ENCODE measurements at places on chromosomes 13 and 19.

DNA sequence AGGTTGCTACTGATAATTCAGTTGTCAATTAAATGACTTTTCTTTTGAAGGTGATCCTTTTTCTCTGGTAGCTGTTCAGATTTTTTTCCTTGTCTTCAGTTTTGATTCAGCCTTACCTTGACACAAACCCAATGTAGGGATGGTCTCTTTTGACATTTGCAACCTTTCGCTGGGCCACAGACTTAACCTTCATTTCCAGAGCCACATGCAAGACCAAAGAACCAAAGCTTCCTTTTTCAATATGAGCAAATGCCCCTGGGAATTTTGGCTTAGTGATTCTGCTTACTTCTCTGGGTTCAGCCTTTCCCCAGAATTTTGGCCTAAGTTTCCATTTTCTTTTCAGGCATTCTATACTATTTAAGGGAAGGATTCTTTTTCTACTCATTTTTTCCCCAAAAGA, 19.6 kb downstream of the SIGLEC5 start:
- DNase-seq, result no peak

GRCh38 chr19:31985001-31985605, 360.3 kb upstream of the ZNF507 start:
- DNase-seq, result no peak

GRCh38 chr13:50713523-50714248, 129.8 kb downstream of the DLEU7 start:
- DNase-seq, result no peak

GRCh38 chr19:13881251-13881691, 4.3 kb downstream of the NANOS3 start:
- DNase-seq, result no peak

DNA sequence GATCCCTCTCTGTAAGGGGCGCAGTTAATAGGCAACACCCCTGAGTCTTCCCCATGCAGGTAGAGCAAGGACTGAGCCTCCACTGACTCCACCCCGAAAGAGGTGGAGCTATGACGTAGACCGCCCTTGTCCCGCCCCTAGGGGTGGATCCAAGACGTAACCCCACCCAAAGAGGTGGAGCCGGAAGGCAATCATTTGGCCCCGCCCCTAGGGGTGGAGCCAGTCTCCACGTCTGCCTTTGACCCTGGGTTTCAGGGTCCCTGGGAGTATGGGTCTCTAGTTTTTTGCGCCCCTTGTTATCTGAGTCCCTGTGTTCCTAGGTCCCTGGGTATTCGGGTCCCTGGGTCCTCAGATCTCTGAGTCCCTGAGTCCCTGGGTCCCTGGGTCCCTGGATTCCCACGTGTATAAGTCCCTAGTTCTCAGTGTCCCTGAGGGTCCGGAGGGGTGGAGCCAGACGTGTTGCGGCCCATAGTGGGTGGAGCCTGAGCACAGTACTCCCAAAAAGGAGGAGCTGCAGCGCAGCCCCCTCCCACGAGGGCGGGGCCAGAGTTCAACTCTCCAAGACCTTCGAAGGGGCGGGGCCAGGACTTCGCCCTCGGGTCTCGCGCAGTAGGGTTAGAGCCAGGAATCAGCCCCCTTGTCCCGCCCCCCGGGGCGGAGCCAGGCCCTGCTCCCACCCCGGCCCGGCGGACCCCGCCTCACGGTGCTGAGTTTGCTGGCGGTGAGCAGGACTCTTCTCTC, 5.3 kb downstream of the DENND1C start:
- peak; percentile 63 for DNase-seq

- DNase-seq, result no peak
Measured at GRCh38 chr19:12752056-12752781, 628 bp downstream of the BEST2 start.

DNA sequence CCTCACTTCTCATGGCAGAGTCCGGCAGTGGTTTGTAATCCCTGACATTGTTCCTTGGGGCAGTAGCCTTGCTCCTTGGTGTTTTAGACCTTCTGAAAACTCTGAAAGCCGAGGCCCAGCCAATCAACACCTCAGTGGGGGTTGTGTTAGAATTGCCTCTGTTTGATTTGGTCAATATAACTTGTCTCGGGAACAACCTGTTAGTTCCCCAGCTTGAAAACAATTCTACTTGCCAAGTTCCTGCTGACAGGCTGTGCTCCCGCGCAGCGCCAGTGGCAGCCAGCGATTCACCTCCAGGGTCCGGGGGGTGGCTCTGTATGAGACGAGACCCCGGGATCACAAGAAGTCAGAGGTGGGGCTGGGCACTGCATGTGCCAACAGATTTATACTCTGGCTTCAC, 81.4 kb upstream of the MEDAG start:
- DNase-seq, result no peak

DNA sequence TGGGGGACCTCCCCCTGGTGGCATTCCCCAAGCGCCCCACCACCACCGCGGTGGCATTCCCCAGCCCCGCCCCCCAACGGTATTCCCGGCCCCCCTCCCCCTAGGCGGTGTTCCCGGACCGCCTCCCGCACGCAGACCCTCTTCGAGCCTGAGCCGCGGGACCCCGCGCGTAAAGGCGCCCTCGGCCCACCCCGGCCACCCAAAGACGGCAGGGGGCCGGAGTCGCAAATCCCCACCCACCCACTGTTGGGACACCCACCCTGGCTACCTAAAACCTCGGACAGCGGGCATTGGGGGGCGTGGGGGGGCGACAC, 22.4 kb downstream of the OLFM2 start:
- no peak for DNase-seq

GRCh38 chr13:101149735-101150384, 266.4 kb downstream of the NALCN start:
- DNase-seq, result no peak

DNA sequence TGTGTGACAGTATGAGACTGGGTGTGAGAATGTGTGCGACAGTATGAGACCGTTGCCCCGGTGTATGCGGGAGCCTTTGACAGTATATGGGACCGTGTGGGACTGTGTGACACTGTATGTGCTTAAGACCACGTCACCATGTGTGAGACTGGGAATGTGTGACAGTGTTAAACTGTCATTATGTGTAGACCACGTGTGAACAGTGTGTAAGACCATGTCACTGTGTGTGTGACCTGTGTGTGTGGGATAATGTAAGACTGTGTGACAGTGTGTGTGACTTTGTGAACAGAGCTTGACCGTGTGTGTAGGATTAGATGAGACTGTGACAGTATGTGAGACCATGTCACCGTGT, 549 bp downstream of the ZNF583 start:
- DNase-seq, result no peak

- DNase-seq, result no peak
Measured at GRCh38 chr13:94311893-94312292, 167.6 kb downstream of the DCT start.

DNA sequence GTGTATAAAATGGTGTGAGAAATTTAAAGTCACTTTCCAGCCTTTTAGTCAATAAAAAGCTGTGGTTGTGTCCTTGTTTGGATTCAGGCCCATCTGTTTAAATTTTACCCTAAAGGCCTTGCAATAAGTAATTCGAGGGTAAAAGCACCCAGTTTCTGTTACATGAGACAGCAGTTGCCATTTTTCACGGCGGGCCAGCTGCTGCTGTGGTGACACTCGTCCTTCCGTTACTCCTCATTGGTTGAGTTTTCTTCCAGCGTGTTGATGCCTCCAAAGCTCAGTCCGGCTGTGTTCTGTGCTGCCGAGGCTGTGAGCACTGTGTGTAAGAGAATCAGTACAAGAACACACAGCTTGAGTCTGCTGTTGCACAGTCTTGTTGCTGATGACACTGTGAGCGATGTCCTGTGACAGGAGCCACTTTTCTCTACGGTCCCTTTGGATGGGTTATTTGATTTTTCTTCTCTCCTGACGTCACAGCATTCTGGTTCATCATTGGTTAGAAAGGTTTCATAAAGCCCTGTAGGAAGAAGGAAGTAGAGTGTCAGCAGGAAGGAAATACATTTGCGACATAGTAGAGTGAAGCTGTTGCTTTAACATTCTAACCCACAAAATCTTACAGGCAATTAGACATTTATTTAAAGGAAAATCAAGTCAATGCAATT, 602.5 kb upstream of the ARGLU1 start:
- no peak for DNase-seq

GRCh38 chr19:6362027-6362350, 658 bp downstream of the CLPP start:
- no peak for DNase-seq

GRCh38 chr13:73625562-73626339, 508.5 kb downstream of the KLF12 start:
- DNase-seq, result no peak

DNA sequence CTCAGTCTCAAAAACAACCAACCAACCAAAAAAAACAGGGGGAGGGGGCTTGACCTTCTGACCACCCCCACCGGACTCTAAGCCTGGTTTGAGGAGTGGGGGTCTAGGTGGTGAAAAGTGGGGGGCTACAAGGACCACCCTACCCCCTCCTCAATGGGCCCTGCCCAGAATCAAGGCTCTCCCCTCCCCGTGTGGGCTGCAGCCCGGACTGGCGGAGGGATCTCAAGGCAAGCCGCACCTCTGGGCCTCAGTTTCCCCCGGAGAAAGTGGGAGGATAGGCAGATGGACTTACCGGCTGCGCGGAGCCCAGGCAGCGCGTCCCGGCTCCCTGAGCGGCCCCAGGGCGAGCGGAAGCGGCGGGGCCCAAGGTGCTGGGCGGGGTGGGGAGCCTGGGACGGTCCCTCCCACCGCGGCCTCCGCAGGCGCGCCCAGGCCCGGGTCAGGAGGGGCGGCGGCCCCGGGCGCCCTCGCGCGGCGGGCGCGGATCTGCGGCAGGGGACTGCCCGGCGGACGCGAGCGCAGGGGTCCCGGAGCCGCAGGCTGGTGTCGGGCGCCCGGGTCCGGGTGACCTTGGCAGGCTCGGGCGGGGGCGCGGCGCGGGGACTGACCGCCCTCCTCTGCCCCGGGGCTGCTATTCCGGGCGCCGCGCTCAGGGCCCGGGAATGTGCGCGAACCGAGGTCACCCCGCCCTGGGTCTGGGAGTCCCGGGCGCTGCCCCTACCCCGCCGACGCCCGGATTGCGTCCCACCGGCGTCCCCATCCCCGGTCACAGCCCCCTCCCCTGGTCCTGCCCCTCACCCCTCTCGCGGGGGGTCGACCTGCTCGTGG, at the start of gene ADAMTSL5:
ADAMTSL5 (minus strand) TSS at position 349 of the 828 bp plus-strand sequence. CDS start 2,076 bp downstream, outside the sequence.
- no peak for DNase-seq

- DNase-seq, result no peak
Measured at GRCh38 chr13:87131611-87132010, 539.6 kb upstream of the SLITRK5 start.

- peak; percentile 87 for DNase-seq
Measured at GRCh38 chr19:38210458-38210987, 13.5 kb downstream of the DPF1 start.

GRCh38 chr13:46179969-46180763, 1.8 kb downstream of the LCP1 start:
- no peak for DNase-seq

GRCh38 chr13:111483621-111483987, 163.2 kb downstream of the TEX29 start:
- DNase-seq, result no peak

DNA sequence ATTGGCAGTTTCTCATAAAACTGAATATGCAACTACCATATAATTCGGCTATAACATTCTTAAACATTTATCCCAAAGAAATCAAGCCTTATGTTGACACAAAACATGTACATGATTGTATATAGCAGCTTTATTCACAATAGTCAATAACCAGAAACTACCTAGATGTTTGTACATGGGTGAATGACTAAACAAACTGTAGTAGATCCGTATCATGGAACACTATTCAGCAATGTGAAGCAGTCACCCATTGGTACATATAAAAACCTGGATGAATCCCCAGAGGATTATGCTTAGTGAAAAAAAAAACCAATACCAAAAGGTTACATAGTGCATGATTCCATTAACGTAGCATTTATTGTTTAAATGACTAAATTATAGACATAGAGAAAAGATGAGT, 471.7 kb upstream of the KLHL1 start:
- no peak for DNase-seq

- no peak for DNase-seq
Measured at GRCh38 chr13:20714161-20714560, 10.7 kb downstream of the IL17D start.

GRCh38 chr19:38073841-38074685, 150.0 kb downstream of the DPF1 start:
- peak; percentile 39 for DNase-seq

- DNase-seq, result no peak
Measured at GRCh38 chr19:39307822-39308530, 11.8 kb downstream of the IFNL1 start.

- DNase-seq, result no peak
Measured at GRCh38 chr13:85537601-85538000, 261.6 kb downstream of the SLITRK6 start.

GRCh38 chr13:92823059-92823458, 403.5 kb upstream of the GPC6 start:
- DNase-seq, result no peak

DNA sequence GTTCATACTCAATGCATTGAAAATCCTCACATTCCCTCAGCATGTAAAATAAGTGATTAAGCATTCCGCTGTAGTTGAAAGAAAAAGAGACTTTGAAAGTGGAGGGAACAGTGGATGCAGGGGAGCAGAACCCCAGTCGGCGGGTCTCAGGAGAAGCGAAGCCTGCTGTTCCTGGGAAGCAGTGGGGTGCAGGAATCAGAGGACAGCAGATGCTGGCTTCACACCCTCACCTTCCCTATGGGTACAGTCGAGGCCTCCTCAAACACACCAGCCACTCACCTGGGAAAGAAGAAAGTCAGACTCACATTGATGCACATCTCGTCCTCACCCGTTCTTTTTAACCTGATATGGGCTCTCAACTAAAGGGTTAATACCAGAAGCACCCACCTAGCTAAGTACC, 38.2 kb downstream of the COL4A2 start:
- DNase-seq, result no peak

All from posterior cingulate gyrus (tissue), 11 donors.